ENCODE measurements at places on chromosomes 1 and 21.

- DNase-seq = peak; percentile 94
Measured at GRCh38 chr1:203281033-203281432, 24.3 kb upstream of the BTG2 start.

DNA sequence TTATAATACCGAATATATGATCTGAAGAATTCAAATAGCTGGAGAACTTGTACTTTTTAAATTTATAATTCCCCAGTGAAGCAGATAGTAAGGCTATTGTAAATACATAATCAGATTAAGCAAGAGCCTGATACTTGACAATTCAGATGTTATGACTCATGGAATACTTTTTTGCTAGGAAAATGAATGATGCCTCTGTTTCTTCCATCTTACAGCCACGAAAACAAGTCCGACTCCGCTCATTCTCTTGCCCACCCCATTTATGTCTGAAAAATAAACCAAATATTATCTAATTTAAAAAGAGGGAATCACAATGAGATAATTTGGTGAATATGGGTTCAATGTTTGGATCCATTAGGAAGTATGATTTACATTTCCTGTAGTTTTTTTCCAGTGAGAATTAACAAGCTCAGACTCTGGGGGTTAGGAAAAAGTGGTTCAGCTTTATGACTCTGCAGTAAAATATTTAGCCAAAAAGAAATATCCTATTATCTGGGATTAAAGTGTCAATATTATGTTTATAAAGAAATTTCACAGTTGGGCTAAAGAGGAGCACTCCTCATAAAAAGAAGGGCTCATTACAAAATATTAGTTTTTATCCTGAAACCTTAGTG lies 50.4 kb upstream of the DAB1 start:
- DNase-seq = peak; percentile 18

- peak; percentile 81 for DNase-seq
Measured at GRCh38 chr1:159929155-159930051, 4.1 kb upstream of the TAGLN2 start.

DNA sequence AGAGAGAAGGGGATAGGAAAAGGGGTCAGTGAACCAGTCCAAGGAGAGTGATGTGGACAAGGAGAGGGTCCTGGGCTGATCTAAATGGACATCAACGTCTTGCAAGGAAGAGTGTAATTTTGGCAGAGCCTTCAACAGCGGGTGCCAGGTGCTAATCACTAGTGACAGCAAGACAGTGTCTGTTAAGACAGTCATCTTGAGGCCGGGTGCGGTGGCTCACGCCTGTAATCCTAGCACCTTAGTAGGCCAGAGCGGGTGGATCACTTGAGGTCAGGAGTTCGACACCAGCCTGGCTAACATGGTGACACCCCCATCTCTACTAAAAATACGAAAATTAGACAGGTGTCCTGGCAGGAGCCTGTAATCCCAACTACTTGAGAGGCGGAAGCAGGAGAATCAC lies 12.2 kb upstream of the PADI6 start:
- DNase-seq = no peak

- DNase-seq = no peak
Measured at GRCh38 chr1:81068726-81069125, 732.0 kb upstream of the ADGRL2 start.

DNA sequence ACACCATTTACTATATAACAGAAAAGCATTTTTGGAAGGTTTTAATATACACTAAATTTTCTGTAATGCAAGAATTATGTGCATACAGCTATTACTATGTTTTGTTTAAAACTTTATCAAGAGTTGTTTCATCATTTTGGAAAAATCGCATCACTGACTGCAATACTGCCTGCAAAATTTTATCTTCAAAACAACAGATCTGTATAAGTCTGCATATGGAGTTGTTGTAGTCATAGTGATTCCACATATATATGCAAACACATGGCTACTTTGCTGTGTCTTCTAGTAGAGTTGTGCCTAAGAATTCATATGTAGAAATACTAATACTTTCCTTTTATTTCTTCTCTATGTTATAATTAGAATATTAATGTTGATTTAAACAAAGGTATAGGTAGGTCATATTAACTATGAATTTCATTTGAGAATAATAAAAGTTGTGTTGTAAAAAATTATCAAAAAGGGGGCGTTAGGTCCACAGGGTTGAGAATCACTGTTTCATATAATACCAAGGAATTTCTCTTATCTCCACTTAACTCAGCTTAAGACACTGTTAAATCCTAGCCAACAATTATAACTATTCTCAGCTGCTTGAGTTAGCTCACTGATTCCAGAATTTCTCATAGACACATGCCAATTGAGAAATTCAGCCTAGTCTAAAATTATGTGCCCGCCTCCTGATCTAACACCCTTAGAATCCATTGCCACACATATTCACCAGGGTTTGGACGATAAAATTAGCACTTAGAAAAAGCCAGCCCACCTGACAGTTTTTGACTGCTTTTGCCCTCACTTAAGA lies 22.9 kb upstream of the LAMC1 start:
- DNase-seq = no peak

- DNase-seq = peak; percentile 74
Measured at GRCh38 chr1:43834280-43835081, 99.1 kb upstream of the ARTN start.

- peak; percentile 67 for DNase-seq
Measured at GRCh38 chr1:45221716-45222115, 15.3 kb upstream of the ZSWIM5 start.

DNA sequence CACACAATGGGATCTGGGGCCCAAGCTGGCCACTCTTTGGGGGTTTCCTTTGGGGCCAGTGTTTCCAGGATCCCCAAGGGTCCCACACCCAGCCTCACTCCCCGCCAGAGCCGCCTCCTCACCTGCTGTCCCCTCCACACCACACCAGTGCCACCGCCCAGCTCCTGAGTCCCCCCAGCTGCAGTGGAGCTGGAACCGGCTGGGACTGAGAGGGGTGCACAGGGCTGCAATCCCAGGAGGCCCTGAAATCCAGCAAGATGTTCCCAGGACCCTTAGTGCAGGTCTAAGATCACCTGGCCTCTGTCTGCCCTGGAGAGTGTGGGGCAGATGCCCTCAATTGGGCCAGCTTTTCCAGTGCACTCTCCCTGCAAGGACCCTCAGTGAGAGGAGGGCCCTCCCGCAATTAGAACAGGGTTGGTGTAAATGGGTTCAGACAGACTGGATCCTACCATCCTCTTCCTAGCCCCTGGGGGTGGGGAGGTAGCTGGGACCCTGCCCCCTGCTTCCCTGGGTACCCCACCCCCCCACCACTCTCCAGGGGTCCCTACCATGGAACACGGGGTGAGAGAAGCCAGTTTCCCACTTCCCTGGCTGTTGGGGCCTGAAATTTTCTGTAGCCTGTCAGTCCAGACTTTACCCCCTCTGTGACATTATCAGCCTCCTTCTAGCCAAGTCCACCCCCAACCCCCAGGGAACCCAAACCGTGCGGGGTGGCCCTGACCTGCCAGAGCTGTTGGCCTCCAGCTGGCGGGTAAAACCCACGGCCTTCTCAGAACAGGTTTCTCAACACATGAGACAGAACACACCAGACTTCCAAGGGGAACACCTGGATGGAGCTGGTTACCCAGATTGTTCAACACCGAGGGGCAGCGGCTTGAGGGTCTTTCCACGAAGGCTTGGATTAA lies 7.0 kb downstream of the KRTAP10-12 start:
- no peak for DNase-seq

- DNase-seq = no peak
Measured at GRCh38 chr1:56780128-56780750, 39.0 kb downstream of the FYB2 start.

GRCh38 chr1:117147856-117148588 lies 26.5 kb upstream of the TRIM45 start:
- DNase-seq = peak; percentile 68

- no peak for DNase-seq
Measured at GRCh38 chr1:203176273-203177035, 828 bp upstream of the MYBPH start.

DNA sequence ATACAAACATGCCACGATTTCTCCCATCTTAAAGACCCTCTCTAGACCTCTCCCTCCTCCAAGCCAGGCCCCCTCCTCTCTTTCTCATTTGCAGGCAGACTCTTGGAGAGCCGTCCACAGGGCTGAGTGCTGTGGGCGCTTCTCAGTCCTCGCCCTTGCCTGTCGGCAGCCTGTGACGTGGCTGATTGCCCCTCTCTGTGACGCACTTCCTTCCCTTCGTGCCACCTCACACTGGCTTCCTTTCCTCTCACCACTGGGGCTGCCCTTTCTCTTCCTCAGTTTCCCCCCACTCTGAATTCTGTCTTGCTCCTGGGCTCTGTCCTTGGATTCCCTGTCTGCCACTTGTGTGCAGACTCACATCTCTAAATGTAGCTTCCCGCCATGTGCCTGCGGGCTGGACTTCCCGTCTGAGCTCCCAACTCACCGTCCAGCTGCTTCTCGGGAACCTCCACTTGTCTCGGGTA lies 227.2 kb downstream of the CAMTA1 start:
- no peak for DNase-seq

GRCh38 chr1:233281711-233282581 lies 13.6 kb downstream of the PCNX2 start:
- no peak for DNase-seq

DNA sequence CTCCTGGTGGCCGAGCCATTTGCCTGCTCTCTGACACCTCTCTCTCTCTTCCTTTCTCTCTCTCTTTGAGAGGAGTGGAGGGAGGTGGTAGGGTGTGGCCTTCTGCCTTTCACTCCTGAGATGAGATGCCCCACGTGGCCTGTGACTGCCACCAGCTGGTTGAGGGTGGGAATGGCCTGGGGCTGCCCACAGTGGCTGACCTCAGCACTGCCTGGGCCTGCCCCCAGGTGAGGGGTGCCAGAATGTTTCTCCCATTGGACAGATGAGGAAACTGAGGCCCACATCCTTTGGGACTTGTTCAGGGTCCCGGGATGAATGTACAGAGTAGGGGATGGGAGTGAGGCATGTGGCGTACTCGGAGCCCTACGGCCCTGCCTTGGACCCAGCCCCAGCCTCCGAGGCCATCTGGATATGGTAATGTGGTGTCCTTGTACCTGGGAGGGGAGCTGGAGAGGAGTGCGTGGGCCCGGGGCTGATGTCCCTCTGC lies 12.7 kb upstream of the C1orf167 start:
- DNase-seq = peak; percentile 54

GRCh38 chr1:11062965-11063401 lies 3.2 kb upstream of the SRM start:
- peak; percentile 33 for DNase-seq

GRCh38 chr1:147214842-147215539 lies 10.1 kb downstream of the FMO5 start:
- DNase-seq = no peak

DNA sequence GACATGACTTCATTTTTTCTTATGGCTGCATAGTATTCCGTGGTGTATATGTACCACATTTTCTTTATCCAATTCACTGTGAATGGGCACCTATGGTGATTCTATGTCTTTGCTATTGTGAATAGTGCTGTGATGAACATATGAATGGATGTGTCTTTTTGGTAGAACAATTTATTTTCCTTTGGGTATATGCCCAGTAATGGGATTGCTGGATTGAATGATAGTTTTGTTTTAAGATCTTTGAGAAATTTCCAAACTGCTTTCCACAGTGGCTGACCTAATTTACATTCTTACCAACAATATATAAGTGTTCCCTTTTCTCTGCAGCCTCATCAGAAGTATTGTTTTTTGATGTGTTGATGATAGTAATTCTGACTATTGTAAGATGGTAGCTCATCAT lies 361.7 kb upstream of the SGIP1 start:
- no peak for DNase-seq

DNA sequence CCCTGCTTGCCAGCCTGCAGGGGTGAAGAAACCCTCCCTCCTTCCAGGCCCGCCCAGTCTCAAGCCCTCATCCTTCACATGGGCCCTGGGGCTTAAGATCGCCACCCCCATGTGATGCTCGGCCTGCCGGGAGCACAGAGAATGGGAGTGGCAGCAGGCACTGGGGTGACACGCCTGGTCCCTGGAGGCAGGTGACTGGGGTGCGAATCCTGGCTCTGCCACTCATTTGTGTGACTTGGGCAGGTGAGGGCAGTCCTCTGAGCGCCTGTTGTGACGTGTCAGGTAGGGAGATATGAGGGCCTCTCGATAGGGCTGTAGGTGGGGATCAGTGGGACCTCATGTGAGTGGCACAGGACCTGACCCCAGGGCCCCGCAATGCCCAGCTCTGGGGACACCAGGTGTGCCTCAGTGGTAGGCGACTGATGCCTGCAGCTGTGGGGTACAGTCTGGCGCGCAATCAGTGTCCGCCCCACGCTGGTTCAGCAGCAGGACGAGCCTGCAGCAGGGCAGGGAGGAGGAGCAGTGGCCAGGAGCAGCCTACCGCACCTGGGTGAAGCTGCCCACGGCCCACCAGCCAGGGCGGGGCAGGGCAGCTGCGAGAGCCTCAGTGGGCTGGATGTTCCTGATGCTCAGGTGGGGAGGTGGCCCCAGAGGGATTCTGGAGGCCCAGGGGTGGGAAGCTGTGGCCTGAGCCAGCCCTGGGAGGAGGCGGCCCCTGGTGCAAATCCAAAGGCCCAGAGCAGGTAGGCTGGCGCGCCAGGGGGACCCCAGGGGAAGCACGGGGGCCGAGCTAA lies 6.2 kb downstream of the SH2D5 start:
- DNase-seq = no peak
